ENCODE measurements at places on chromosomes 4 and X.

GRCh38 chr4:22463179-22463578, 52.7 kb downstream of the ADGRA3 start:
- no peak for DNase-seq

DNA sequence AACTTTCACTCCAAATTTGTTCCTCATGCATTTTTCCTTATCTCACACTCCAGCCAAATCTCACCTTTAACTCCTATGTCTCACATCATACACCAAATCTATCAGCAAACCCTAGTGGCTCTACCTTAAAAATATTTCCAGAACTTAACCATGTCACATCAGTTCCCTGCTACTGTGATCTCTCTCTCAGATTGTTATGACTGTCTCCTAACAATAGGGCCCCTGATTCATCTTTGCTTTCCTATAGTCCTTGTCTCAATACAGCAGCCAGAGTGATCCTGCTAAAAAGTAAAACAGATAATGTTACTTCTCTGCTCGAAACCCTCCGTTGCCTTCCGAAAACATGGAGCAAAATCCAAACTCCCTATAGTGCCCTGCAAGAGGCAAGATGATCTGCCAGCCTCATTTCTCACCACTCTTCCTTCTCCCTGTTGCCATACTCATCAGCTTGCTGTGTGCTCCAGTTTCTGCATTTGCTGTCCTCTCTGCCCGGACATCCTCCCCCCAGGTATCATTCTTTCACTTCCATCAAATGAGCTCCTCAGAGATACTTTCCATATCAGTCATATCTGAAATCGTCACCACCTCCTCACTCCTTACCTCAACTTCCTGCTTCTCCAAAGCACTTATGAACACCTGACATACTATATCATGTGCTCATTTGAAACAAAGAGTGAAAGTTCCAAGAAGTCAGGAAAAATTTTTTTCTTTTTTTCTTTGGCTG, 293.4 kb upstream of the NR3C2 start:
- no peak for DNase-seq

- DNase-seq = no peak
These were observed 281.9 kb upstream of the HS3ST1 start for GRCh38 chr4:11710453-11711093.

GRCh38 chr4:186634591-186635128, 79.3 kb upstream of the MTNR1A start:
- DNase-seq = no peak

DNA sequence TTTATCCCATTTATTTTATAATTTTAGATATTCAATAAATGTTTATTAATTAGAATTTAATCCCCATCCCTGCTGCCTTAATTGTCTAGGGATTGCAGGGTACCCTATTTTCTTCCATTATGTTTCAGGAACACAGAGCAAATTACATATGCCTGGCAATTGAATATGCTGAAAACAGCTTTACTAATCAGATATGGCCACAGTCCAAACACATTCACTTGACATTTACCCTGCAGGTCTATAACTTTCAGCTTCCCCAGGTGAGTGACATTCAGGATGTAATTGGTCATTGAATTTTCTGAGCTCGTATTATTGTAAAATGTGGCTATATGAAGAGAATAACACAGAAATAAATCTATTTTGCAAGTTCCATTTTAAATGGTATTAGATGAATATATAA, 218.7 kb upstream of the NDST4 start:
- no peak for DNase-seq

DNA sequence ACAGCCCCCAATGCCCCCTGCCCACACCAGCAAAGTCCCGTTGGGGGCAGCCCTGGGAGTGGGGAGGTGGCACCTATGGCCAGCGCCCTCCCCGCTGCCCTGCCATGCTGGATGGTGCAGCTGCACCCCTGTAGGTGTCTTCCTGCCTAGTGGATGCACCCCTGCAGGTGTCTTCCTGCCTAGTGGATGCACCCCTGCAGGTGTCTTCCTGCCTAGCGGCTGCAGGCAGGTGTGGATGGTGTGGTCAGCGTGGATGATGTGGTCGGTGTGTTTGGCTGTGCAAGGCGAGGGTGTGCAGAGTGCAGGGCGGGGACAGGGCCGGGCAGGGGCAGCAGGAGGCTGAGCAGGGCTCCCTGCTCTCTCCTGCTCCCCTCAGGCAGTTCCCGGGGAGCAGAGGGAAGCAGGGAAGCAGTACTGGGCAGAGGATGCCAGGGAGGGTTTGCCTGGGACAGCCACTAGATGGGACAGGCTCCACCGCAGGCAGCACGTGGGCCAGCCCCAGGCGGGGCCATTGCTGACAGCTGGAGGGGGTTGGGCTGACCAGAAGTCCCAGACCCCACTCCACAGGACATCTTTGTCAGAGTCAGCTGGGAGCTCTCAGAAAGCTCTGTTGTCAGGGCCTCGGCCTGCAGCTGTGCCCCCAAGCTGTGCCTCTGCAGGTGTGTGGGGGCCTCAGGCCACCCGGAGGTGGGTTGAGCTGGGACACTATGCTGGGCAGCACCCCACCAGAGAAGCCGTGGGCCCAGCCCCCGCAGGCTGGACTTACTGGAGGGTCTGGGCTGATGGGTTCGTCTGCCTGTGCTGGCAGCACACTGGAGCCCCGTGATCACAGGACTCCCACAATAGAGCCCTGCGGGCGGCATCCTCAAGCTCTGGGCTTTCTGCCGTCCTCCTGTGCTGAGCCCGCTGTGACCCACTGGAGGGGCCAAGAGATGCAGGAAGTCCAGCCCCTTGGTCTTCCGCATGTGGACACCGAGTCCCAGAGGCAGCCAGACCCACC, 23.7 kb downstream of the DOK7 start:
- DNase-seq = no peak

GRCh38 chr4:169566021-169566818, 46.2 kb downstream of the NEK1 start:
- peak; percentile 41 for DNase-seq

DNA sequence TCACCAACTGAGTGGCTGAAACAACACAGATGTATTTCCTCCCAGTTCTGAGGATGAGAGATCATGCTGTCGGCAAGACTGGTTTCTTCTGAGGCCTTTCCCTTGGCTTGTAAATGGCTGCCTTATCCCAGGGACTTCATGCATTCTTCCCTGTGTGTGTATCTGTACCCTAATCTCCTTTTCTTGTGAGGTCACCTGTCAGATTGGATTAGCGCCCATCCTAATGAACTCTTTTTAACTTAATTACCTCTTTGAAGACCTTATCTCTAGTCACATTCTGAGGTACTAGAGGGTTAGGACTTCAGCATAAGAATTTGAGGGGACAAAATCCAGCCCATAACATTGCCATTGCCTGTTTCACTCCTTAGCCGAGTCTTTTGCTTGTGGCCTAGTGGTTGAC, 59.5 kb upstream of the TMEM150C start:
- DNase-seq = no peak

DNA sequence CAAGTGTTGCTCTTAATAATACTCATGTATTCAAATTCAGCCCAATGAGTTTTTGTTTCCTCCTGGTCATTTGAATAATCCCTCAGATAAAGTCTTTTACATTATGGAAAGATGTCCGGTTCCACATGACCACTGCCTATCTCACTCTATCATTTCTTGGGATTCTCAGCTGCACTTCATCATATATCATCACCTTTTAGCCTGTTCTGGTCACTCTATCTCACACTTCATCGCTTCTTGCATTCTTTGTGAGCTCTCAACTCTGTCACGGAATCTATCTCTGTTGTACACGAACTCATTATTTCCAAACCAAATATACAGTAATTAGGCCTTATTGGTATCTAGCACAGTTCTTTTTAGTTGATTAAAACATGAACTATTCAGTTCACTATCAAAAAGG, 126.9 kb upstream of the HAND2 start:
- DNase-seq = no peak
